ENCODE measurements at places on chromosomes 5 and 9.

GRCh38 chr5:142125963-142126362 lies 17.4 kb downstream of the NDFIP1 start:
- no peak for DNase-seq

DNA sequence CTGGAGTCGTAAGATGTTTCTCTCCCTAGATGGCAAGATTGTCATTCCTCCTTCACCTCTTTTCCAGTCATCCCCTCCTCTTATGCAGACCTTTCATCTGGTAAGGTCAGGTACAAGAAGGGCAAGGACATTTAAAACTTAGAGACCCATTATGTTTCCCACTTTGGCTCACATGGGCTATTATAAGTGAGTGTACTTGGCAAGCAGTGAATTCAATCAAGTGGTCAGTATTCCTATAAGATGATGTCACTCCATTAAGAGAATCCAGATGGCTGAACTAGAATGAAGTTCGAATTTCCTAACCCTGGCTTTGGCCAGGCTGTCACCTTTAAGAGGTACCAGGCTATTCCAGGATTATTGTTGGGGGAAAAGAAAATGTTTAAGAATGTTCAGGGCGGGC lies 32.2 kb downstream of the ZNF131 start:
- no peak for DNase-seq

DNA sequence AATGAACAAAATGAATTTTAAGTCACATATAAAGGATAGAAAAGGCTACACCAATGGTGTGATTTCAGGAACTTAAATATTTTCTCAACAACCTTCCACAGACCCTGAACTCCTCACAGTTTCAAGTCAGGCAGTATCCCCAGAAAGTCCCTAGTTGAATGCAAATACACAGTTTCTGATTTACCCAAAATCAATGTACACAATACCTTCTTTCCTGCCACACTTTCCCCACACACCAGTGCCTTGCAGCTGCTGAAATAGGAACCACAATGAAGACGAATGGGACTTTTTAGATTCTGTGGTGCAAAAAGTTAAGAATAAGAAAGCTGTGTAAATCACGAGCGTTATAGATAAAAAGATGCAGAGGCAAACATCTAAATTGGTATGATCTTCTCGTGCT lies 552.4 kb upstream of the MEF2C start:
- DNase-seq: no peak

GRCh38 chr9:121952611-121953010 lies 140.5 kb downstream of the TTLL11 start:
- no peak for DNase-seq

- no peak for DNase-seq
Measured at GRCh38 chr9:2018764-2019558, 3.8 kb downstream of the SMARCA2 start.

- DNase-seq: no peak
Measured at GRCh38 chr9:25658571-25658970, 19.7 kb downstream of the TUSC1 start.

Data from tibial artery (tissue), 4 donors.